ENCODE measurements at places on chromosomes 7 and 10. TPM values are rescaled to one million over a fixed set of nuclear protein-coding genes. Genes with fewer than 3 reads are reported as not detected.

- DNase-seq, result no peak
Measured at GRCh38 chr7:93298671-93299070, 66.5 kb downstream of the VPS50 start.

Gene FBH1
- total RNA-seq, result 93.1 TPM

Gene ABCC2
- total RNA-seq, result 0.72 TPM

DNA sequence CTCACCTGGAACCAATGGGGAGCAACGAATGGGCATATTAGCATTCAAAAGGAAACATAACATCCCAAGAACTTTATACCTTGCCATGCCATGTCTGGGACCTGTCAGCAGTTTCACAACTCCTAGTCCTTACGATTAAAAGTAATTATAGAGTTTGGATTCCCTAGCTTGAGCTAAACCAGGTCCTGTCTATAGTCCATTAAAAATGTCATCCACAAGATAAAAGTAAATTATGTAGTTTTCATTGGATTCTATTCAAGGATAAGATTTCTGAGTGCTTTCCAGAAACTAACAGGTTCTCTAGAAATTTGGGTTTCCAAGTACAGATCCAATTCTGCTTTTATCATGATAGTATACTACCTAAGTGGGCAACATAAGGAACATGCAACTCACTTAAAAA is 163.6 kb upstream of the PTN start:
- no peak for DNase-seq

- no peak for DNase-seq
Measured at GRCh38 chr10:351770-352334, 216.6 kb downstream of the ZMYND11 start.
